Suprapubic skin (tissue), 4 donors: ENCODE measurements at places on chromosomes 4 and X.

DNA sequence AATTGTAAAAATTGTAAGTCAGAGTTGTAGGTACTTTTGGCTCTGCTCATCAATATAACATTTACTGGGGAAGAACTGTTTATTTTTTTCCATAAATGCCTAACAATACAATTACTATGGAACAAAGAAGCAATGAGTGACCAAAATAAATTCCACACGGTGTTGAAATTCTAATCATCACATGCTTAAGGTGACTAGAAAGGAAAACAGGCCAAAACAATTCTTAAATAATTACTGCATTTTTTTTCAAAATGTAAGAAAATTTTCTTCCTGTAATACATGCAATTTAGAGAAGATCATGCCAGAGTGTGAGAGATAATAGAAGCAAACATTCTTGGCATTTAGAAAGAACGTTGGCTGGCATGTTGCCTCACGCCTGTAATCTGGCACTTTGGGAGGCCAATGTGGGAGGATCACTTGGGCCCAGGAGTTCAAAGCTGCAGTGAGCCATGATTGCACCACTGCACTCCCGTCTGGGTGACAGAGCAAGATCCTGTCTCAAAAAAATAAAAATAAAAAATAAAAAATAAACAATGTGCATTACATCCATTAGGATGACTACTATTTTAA lies 22.5 kb downstream of the C4orf46 start:
- H3K4me1 ChIP-seq: no peaks in the 10 kb centered on the region
- H3K4me3 ChIP-seq: no peak overlapping the region
- H3K27ac ChIP-seq: no peak overlapping the region
- no peaks in the 10 kb centered on the region for H3K36me3 ChIP-seq
- no peaks in the 10 kb centered on the region for H3K27me3 ChIP-seq

DNA sequence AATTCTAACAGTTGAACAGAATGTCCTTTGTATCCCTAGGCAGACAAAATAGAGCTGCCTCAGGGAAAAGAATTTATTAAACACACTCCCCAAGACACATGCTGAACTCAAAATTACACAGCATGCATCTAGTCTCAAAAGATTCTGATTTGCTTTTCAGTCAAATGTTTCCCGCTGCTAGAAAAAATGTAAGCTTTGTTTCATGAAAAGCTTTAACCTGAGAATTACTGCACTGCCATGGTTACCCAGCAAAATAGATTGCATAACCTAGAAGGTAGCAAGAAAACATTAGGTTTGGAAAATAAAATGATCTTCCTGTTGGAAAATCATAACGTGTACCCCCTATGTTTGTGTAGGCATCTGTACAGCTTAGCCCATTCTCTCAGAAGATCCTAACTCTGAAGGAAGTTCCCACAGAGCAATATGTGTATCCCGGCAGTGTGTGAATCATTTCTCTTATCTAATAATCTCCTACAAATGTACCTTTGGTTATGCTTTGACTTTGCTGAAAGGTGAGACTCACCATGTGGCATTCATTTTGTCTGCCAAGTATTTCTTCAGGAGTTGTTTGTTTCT lies 646.9 kb downstream of the STPG2 start:
- no peak for DNase-seq
- no peaks in the 10 kb centered on the region for H3K27me3 ChIP-seq
- no peak overlapping the region for H3K27ac ChIP-seq
- H3K4me1 ChIP-seq: no peaks in the 10 kb centered on the region
- no peaks in the 10 kb centered on the region for H3K36me3 ChIP-seq
- H3K4me3 ChIP-seq: no peak overlapping the region

GRCh38 chr4:35516102-35516501 lies 728.2 kb downstream of the ARAP2 start:
- H3K27me3 ChIP-seq: no peaks in the 10 kb centered on the region
- DNase-seq: no peak
- no peak overlapping the region for H3K4me3 ChIP-seq
- H3K36me3 ChIP-seq: no peaks in the 10 kb centered on the region
- H3K4me1 ChIP-seq: no peaks in the 10 kb centered on the region

DNA sequence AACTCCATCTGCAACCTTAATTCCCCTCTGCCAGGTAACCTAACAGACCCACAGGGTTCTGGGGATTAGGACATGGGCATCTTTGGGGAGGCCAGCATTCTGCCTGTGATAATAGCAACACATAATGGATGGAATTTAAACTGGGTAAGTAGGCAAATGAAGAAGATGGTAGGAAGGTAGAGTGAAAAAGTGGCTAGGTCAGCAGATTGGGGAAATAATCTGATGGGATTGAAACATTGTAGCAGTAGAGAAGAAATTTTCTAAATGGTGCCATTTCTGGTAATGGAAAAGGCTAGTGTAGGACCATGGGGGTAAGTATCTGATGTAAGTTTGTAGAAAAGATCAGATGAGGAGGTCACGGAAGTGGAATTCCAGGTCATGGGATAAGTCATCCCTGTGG lies 3.0 kb upstream of the CT47C1 start:
- no peaks in the 10 kb centered on the region for H3K36me3 ChIP-seq
- no peak for DNase-seq
- H3K27ac ChIP-seq: no peak overlapping the region
- H3K27me3 ChIP-seq: no peaks in the 10 kb centered on the region

DNA sequence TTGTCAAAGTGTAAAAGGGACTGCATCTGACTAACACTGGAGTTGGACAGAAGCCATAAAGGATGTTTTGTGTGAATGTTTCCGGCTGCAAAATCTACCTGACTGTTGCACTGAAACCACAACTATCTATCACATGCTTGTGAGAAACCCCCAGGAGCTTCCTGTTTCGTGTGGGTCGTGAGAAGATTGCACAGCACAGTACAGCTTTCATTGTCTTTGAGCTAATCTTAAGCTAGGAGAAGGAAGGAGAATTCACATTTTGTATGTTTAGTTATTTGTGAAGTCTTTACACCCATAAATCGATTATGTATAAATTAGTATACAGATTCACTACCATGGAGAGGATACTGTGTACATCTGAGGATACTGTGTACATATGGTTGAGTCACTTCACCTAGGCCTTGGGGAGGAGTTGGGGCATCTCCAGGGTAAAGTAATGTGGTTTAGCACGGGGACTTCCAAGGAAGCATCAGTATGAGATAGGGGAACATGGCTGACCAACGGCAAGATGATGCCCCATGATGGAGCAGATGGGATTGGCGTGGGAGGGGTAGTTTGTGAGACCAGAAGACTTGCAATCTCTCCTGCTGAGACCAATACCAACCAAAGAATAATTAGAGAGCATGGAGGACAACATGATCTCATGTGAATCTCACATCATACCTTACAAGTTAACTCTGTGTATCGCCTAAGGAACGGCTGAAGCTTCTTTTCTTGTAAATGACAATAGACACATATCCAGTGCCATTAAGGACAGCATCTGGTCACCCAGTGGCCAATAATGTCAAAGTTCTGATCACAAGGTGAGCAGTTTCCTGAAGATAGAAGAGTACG lies 43.1 kb upstream of the FAM9C start:
- H3K4me3 ChIP-seq: no peak overlapping the region
- peaks cover 10% of the 10 kb centered on the region for H3K4me1 ChIP-seq

DNA sequence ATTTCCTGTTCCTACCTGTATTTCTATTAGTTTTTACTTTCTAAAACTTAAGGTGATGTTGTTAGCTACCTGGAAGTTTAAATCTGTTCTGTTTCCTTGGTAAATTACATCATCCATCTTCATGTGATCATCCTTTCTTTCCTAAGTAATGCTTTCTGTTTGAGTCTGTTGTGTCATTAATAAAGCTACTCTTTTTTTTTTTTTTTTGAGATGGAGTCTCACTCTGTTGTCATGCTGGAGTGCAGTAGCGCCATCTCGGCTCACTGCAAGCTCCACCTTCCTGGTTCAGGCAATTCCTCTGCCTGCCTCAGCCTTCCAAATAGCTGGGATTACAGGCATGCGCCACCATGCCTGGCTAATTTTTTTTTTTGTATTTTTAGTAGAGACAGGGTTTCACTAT lies 73.3 kb downstream of the FIP1L1 start:
- DNase-seq: no peak
- H3K27ac ChIP-seq: no peak overlapping the region
- no peak overlapping the region for H3K4me3 ChIP-seq

DNA sequence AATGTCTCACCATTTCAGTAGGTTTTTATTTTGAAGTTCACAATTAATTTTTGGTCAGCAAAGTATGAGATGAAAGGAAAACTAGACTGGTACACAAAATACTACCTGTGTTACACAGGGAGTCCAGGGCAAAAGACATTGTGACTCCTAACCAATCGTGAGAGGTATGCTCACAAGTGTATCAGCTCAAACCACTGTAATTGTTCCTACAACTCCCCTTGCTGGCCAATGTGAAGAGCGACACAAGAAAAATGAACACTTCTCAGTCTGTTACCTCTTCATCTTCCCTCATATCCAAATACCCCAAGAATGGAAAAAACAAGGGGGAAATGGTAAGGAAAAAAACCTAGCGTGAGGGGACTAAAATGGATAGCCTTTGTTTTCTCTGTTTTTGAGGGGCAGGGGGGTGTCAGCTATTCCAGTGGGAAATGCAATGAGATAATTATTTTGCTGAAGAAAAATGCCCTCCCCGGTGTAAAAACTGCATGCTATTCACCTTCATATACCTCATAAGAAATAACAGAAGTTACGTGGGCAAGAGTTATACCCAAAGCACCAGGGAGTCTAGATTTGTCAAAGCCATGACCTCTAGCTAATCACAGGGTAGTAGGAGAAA lies 30.6 kb upstream of the NSUN7 start:
- H3K36me3 ChIP-seq: no peaks in the 10 kb centered on the region
- H3K27ac ChIP-seq: no peak overlapping the region
- no peak for DNase-seq
- H3K4me1 ChIP-seq: peaks cover 10% of the 10 kb centered on the region

DNA sequence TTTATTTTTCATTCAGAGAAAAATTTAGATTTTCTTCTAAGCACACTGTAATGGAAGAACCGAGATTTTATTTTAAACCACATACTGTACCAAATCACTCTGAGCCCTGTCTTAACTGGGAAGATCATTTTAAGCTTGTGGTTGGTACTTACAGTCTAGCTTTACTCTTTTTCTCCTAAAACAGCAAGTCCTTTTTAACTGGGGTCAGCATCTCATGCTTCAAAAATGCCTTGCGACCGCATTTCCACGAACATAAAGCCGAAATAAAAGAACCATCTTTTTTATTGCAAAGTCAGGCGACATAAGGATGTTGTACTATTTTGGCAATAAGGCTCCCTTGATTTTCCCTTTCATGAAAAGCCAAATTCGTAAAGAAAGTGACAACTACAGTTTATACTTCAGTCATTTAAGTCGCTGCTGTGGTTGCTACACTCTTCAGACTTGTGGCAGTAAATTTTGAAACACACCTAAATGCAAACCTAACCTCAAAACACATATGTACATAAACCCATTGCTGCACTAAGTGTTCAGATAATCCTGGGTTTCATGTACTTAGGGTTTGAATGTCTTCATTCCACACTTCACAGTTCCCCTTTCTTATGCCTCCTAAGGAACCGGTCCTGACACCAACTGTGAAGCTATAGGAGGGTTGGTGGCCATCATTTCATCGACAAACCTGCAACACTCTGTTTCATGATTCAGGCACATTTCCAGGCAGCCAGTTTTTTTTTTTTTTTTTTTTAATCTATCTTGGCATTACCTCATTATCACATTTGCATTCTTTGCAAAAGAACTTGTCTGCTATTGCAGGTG lies 3.0 kb downstream of the STOX2 start:
- H3K27ac ChIP-seq: no peak overlapping the region
- H3K27me3 ChIP-seq: peaks cover 4% of the 10 kb centered on the region
- H3K4me1 ChIP-seq: peaks cover 26% of the 10 kb centered on the region
- no peaks in the 10 kb centered on the region for H3K36me3 ChIP-seq
- no peak overlapping the region for H3K4me3 ChIP-seq

GRCh38 chr4:32435308-32435707 lies 1715.1 kb downstream of the PCDH7 start:
- no peak for DNase-seq
- H3K4me1 ChIP-seq: no peaks in the 10 kb centered on the region
- no peaks in the 10 kb centered on the region for H3K36me3 ChIP-seq
- H3K27me3 ChIP-seq: no peaks in the 10 kb centered on the region
- no peak overlapping the region for H3K4me3 ChIP-seq
- H3K27ac ChIP-seq: no peak overlapping the region
